ENCODE measurements at places on chromosomes 1 and 21. TPM values are rescaled to one million over a fixed set of nuclear protein-coding genes. Genes with fewer than 3 reads are reported as not detected.

DNA sequence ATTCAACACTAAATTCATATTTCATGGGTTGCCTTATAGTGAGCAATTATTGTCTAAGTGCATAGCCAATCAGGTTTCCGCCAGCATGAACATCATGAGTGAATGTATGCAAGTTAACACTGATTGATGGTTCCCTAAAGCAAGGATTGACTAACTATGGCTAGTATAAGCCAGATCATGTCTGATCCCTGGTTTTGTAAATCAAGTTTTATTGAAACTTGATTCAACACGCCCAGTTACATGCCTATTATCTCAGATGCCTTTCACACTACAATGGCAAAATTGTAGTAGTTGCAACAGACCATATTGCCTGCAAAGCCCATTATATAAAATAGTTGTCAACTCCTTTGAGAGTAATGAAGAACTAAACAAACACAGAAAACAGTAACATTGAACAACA is 1127.4 kb downstream of the NCAM2 start:
- DNase-seq = no peak

DNA sequence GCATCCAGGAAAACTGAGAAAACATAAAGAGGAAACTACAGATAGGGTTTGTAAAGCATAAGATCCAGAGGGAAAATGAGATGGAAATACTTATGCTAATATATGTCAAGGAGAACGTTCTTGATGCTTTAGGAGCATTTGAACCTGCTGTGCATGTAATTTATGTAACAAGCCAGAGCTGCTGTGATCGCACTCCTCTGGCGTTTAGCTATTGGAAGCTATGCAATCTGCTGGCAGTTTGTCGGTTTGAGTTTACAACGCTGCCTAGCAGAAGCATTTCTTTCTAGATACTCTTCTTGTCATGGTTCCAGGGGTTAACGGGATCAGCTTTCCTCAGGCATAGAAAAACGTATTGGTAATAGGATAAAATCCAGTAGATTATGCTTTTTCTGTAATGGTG is 182.7 kb downstream of the KCNH1 start:
- no peak for DNase-seq

DNA sequence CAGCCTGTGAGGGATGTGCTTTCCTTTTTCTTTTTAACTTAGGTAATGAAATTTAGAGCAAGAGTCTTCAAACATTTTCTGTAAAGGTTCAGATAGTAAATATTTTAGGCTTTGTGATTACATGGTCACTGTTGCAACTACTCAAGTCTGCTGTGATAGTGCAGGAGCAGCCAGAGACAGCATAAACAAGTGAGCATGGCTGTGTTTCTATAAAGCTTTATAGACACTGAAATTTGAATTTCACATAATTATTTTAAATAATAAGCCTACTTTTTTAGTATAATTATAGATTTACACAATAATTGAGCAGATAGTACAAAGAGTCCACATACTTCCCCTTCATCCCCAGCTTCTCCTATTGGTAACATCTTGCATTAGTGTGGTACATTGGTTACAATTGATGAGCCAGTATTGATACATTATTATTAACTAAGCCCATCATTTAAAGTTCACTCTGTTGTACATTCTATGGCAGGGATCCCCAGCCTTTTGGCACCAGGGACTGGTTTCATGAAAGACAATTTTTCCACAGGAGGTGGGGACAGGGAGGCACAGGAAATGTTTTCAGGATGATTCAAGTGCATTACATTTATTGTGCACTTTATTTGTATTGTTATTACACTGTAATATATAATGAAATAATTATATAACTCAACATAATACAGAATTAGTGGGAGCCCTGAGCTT is 3.0 kb downstream of the ATF6 start:
- DNase-seq = no peak

DNA sequence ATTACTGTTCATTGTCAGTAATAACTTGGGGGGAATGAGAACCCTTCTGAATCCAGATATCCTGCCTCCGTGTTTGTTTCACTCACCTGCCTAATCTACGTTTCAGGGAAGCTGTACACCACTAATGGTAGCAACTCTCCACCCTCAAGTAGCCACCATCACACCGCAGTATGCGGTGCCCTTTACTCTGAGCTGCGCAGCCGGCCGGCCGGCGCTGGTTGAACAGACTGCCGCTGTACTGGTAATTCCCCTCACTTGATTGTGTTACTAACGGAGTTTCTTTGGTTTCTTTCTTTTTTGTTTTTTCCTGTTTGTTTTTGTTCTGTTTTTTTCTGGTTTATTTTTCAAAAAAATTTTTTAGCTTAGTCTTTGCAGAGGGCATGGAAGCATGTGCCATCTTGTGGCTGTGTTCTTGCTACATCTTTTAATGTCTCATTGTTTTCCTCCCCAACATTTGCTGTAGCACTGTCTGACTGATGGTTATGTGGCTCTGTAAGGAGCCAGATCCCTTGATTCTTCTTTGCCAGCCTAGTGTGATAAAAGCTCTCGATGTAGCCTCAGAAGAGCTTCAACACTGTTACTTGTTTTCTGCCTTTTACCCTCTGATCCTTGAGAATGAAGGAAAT is 15.9 kb upstream of the OLFML3 start:
- no peak for DNase-seq

DNA sequence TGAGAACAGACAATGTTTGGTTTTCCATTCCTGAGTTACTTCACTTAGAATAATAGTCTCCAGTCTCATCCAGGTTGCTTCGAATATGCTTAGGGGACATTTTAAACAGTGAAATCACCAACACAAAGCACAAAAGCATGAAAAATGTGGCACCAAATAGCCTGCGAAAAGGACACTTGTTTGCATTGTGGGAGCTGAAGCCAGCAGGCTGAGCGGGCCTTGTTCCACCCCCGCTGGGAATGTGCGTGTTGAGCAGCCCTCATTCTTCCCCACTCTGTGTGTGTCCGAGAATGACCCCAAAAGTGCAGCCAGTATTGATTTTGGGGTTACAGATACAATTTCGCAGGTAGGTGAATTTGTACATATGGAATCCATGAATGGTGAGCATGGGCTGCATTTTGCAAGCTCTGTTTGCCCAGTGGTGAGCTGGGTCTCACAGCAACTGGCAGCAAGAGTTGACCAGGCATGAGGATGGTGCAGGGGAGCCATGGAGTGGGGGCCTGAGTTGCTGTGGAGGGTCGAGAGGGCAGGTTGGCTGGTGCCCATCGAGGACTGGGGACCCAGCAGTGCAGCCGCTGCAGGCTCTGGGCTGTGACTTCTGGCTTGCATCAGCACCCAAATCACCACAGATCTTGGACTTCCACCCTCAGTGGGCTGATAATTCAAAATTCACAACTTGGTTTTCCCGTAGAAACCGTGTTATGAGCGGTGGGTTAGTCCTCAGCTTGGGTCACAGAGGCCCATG is 29.4 kb downstream of the NENF start:
- DNase-seq = no peak

The ANKRD35 gene
- 5.6 TPM for total RNA-seq
